ENCODE measurements at places on chromosomes 3 and 15. TPM values are rescaled to one million over a fixed set of nuclear protein-coding genes. Genes with fewer than 3 reads are reported as not detected.

The EEF1AKMT4 gene
- total RNA-seq, result 15.2 TPM

DNA sequence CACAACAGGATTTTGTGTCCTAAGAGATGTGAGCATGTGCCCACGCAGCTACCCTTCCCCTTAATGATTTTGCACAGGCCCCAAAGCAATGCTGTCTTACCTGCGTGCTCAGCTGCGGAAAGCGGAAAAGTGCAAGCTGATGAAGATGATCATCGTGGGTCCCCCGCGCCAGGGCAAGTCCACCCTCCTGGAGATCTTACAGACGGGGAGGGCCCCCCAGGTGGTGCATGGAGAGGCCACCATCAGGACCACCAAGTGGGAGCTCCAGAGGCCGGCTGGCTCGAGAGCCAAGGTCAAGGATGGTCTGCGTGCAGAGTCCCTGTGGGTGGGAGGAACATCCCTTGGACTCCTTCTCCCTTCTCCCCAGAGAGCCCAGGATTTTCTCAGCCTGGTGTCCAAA lies 103.1 kb downstream of the LRRK1 start:
- H3K36me3 ChIP-seq, result no peaks in the 10 kb centered on the region
- DNase-seq, result no peak
- peaks cover 3% of the 10 kb centered on the region for H3K27me3 ChIP-seq

The ALS2CL gene
- total RNA-seq, result 0.10 TPM

The CHDH gene
- 0.91 TPM for total RNA-seq

- DNase-seq, result no peak
- peaks cover 15% of the 10 kb centered on the region for H3K36me3 ChIP-seq
- no peak overlapping the region for H3K4me3 ChIP-seq
- no peak overlapping the region for H3K27ac ChIP-seq
- peaks cover 29% of the 10 kb centered on the region for H3K4me1 ChIP-seq
These were observed 53.4 kb downstream of the CMC1 start for GRCh38 chr3:28294667-28295413.

DNA sequence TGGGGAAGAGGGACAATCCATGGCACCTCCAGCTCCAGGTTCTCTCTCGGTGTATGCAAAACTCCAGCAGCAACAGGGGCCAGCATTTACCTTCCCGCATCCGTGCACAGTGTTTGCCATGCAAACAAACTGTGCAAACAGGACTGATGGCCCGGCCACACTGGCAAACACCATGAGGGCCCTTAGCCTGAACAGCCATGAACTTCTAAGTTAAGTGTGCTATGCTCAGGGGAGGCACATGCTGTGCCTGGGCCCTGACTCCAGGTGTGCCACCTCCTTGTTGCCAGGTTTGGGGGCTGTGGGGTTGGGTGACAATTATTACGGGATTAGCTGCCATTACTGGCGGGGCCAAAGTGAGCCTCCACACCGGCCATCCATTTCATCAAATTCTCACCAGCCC lies 57.5 kb downstream of the CACNA2D2 start:
- no peak for DNase-seq
- H3K27ac ChIP-seq, result no peak overlapping the region
- peaks cover 3% of the 10 kb centered on the region for H3K27me3 ChIP-seq
- peaks cover 7% of the 10 kb centered on the region for H3K4me1 ChIP-seq
- H3K36me3 ChIP-seq, result no peaks in the 10 kb centered on the region
- H3K4me3 ChIP-seq, result no peak overlapping the region

GRCh38 chr3:45414823-45415222 lies 26.4 kb downstream of the LARS2 start:
- no peak overlapping the region for H3K4me3 ChIP-seq
- H3K27ac ChIP-seq, result no peak overlapping the region
- H3K4me1 ChIP-seq, result peaks cover 21% of the 10 kb centered on the region
- H3K36me3 ChIP-seq, result peaks cover 17% of the 10 kb centered on the region
- no peak for DNase-seq

DNA sequence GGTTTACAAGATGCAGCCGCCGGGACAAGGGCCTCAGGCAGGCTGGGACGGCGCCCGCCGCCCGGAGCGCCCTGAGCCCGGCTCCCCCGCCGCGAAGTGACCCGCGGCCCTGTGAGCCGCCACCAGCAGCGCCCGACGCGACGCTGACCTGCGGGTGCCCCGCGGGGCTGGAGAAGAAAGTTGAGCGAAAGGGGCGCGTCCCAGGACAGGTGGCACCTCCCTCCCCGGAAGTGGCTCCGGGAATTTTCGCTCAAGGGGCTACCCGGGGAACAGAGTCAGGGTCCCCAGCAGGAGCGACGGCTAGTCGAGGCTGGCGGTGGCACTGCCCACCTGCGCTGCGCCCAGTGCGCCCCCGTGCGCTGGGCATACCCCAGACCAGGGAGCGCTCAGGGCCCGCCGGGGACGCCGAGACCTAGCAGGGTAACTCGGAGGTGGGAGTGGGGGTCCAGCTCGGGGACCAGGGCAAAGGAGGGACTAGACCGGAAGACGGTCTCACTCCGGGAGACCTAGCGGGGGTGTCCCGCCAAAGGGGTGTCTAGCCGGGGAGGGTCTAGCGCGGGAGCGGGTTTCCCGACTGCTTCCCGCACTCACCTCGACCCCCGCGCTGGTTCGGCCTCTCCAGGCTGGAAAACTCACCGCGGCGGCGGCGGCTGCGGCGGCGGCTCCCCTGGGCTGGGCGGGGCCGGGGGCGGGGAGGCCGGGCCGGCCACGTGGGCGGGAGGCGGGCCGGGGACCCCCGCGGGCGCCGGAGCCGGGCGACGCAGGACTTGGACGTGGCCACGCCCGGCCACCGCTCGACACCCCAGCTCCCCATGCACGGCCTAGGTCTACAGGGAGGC lies 18.4 kb downstream of the SPATA12 start:
- DNase-seq, result no peak
- peak overlapping the region; percentile 67 for H3K4me3 ChIP-seq
- H3K27ac ChIP-seq, result no peak overlapping the region
- no peaks in the 10 kb centered on the region for H3K36me3 ChIP-seq
- H3K4me1 ChIP-seq, result peaks cover 12% of the 10 kb centered on the region

DNA sequence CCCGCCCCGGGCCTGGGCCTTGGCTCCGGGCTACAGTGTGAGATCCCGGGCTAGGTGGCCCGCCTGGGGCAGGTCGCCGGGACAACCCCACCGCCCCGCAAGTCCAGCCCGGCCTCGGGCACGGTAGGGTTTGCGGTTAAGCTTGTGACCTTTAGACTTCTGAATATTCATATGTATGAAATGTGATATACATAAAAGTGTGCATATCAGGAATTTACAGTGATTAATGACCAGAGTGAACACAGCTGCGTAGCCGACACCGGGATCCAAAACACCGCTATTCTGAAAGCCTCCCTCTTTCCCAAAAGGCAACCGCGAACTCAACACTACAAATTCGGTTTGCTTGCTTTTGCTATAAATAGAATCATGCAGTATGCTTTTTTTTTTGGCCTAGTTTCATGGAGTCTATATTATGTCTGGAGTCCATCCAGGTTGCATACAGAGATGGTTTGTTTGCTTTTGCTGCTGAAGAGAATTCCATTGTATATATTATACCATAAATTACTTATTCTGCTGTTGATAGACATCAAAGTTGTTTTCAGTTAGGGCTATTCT lies 636 bp upstream of the SNRPA1 start:
- peak overlapping the region; percentile 74 for H3K27ac ChIP-seq
- H3K36me3 ChIP-seq, result peaks cover 26% of the 10 kb centered on the region
- H3K4me3 ChIP-seq, result peak overlapping the region; percentile 100
- peaks cover 2% of the 10 kb centered on the region for H3K27me3 ChIP-seq
- H3K4me1 ChIP-seq, result peaks cover 39% of the 10 kb centered on the region

The COL6A5 gene
- 0.16 TPM for total RNA-seq

The EBLN2 gene
- total RNA-seq, result 8.4 TPM

The GHSR gene
- total RNA-seq, result not detected

- no peaks in the 10 kb centered on the region for H3K27me3 ChIP-seq
- DNase-seq, result no peak
- no peak overlapping the region for H3K4me3 ChIP-seq
- no peak overlapping the region for H3K27ac ChIP-seq
- H3K4me1 ChIP-seq, result no peaks in the 10 kb centered on the region
- H3K36me3 ChIP-seq, result no peaks in the 10 kb centered on the region
These were observed 627.1 kb downstream of the AGBL1 start for GRCh38 chr15:86706813-86707212.

DNA sequence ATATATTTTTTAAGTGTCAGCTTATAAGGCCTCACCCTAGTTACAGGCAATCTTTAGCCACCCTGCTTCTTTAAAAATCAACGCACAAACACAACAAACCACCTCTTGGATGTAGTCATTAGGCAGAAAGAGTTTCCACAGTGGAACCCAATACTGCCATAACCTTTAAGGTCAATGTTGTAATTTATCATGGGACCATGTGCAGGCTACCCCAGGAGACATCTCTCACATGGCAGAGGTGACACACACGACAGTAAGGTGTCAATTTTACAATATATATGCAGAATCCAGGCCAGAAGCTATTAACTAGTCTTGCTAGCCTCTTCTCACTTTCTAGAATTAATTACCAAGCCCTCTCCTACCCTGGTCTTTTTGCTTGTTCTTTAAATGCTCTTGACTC lies 336.5 kb downstream of the MAGI1 start:
- no peak for DNase-seq
- H3K4me1 ChIP-seq, result no peaks in the 10 kb centered on the region

DNA sequence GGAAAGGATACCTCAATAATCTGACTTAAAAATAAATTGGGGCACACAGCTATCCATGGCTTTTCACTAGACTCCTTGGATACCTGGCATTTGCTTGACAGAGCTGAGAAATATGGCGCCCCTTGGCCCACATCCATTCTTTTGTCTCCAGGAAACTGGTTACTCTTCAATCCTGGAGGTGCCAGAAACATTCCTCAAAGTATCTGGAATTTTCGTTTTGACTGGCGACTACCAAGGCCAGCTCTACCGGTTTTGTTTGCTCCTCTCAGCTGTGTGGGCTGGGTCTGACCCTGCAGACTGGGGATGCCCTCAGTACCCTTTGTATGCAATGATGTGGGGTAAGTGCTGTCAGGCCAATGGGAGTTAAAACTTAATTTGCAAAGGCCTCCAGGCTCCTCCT lies 27.0 kb downstream of the KATNBL1 start:
- H3K4me1 ChIP-seq, result no peaks in the 10 kb centered on the region
- no peak for DNase-seq
- H3K4me3 ChIP-seq, result no peak overlapping the region
- H3K36me3 ChIP-seq, result peaks cover 15% of the 10 kb centered on the region
- H3K27me3 ChIP-seq, result no peaks in the 10 kb centered on the region
- no peak overlapping the region for H3K27ac ChIP-seq

- no peaks in the 10 kb centered on the region for H3K36me3 ChIP-seq
- DNase-seq, result no peak
- peaks cover 10% of the 10 kb centered on the region for H3K27me3 ChIP-seq
- H3K27ac ChIP-seq, result no peak overlapping the region
These were observed 100.6 kb downstream of the SUCNR1 start for GRCh38 chr3:151974067-151974466.

DNA sequence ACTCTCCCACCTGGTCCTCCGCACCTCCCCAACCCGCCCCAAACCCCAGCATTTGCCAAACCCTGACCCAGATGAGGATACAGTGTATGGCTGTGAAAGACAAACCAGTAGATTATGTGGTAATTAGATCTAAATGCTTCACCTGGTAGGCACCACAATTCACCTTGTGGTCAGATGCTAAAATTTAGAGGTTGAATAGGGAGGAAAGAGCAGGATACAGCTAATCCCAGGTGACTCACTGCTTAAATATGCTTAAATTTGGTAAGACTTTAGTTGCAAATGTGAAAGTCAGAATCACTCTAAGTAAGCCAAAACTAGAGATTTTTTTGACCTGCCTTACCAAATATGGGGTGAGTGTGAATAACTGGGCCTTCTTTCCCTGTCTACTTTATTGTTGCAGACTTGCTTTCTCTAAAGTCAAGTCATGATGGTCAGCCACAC lies 105.5 kb downstream of the MME start:
- H3K36me3 ChIP-seq, result no peaks in the 10 kb centered on the region
- no peak overlapping the region for H3K4me3 ChIP-seq
- peaks cover 9% of the 10 kb centered on the region for H3K4me1 ChIP-seq

- peaks cover 36% of the 10 kb centered on the region for H3K36me3 ChIP-seq
- DNase-seq, result no peak
- peaks cover 71% of the 10 kb centered on the region for H3K4me1 ChIP-seq
- H3K27me3 ChIP-seq, result no peaks in the 10 kb centered on the region
These were observed 1.4 kb downstream of the PARP14 start for GRCh38 chr3:122681974-122682409.
